Panc1 (cell line): ENCODE measurements at places on chromosomes 6 and 20. TPM values are rescaled to one million over a fixed set of nuclear protein-coding genes. Genes with fewer than 3 reads are reported as not detected.

The MYL9 gene
- total RNA-seq = 107 TPM

The CGA gene
- total RNA-seq = not detected

The CALHM6 gene
- not detected for total RNA-seq

The NEDD9 gene
- total RNA-seq = 0.28 TPM

The ESF1 gene
- 26.4 TPM for total RNA-seq

The NOTCH4 gene
- 2.0 TPM for total RNA-seq

The CEP250 gene
- 82.5 TPM for total RNA-seq

The CNR1 gene
- total RNA-seq = 0.13 TPM

The CPXM1 gene
- total RNA-seq = not detected

The LAMA2 gene
- 0.28 TPM for total RNA-seq

The HNF4A gene
- 0.28 TPM for total RNA-seq

The STMND1 gene
- total RNA-seq = not detected

The FNDC11 gene
- 1.3 TPM for total RNA-seq

The PROKR2 gene
- total RNA-seq = not detected

The EBF4 gene
- total RNA-seq = 6.8 TPM

The GTSF1L gene
- total RNA-seq = not detected

The SYCP2L gene
- total RNA-seq = 2.4 TPM

The OLIG3 gene
- total RNA-seq = not detected

The AIG1 gene
- total RNA-seq = 23.9 TPM

The RHAG gene
- 0.23 TPM for total RNA-seq

The ANKRD66 gene
- total RNA-seq = not detected

The PLCG1 gene
- total RNA-seq = 159 TPM

The GGTLC1 gene
- 0.18 TPM for total RNA-seq

The CLIC5 gene
- total RNA-seq = 0.05 TPM

The FKBP1C gene
- total RNA-seq = 0.49 TPM

The DTD1 gene
- 23.6 TPM for total RNA-seq

The DCDC2 gene
- 0.15 TPM for total RNA-seq

The TRIM10 gene
- total RNA-seq = not detected

The NMBR gene
- total RNA-seq = not detected

The ECT2L gene
- not detected for total RNA-seq

The SLC12A5 gene
- total RNA-seq = 11.8 TPM

The ANGPT4 gene
- not detected for total RNA-seq

The HRH3 gene
- total RNA-seq = 0.10 TPM

The TMC2 gene
- total RNA-seq = not detected
